Caki2 (cell line): ENCODE measurements at places on chromosomes 7 and 10.

DNA sequence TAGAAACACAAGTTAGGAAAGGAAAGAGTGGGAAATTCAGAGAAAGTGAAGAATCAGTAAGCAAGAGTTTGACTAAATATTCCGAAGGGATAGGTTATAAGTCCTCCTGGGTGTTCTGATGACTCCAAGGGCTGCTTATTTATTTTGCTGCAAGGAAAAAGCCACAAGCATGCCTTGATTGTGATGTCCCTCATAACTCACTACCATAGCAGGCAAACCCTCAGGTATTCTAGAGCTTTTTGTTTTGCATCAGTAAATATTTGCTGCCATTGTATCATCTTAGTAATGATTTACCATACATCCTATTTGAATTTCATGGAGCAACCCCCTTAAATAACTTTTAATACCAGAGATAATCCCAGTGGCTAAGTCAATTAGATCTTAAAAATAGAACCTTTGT, 688.1 kb downstream of the SUGCT start:
- DNase-seq, result no peak

- no peak for DNase-seq
Measured at GRCh38 chr7:105325216-105325904, 63.4 kb downstream of the SRPK2 start.

GRCh38 chr7:151987748-151988529, 31.7 kb downstream of the GALNTL5 start:
- no peak for DNase-seq

GRCh38 chr7:32957326-32958045, at the start of gene FKBP9:
Gene FKBP9 (plus strand): TSS chr7:32957440. CDS start chr7:32957574, 134 bp downstream.
- peak; percentile 92 for DNase-seq

DNA sequence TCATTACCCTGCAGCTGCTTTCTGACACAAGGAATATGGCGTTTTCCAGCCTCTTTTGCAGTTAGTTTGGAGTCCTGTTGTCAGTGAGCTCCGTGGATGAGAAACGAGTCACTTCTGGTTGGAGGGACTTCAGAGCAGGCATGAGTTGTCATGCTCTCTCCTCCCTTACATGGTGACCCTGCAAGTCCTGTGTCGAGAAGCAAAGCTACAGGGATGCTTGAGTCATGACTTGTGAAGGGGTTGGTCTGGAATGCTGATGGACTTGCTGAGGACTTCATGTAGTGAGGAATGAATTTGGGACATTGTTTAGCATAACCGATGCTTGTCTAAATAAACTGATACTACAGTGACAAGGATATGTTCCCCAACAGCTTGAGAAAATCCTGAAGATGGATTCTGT, 108.8 kb downstream of the ADCYAP1R1 start:
- no peak for DNase-seq

DNA sequence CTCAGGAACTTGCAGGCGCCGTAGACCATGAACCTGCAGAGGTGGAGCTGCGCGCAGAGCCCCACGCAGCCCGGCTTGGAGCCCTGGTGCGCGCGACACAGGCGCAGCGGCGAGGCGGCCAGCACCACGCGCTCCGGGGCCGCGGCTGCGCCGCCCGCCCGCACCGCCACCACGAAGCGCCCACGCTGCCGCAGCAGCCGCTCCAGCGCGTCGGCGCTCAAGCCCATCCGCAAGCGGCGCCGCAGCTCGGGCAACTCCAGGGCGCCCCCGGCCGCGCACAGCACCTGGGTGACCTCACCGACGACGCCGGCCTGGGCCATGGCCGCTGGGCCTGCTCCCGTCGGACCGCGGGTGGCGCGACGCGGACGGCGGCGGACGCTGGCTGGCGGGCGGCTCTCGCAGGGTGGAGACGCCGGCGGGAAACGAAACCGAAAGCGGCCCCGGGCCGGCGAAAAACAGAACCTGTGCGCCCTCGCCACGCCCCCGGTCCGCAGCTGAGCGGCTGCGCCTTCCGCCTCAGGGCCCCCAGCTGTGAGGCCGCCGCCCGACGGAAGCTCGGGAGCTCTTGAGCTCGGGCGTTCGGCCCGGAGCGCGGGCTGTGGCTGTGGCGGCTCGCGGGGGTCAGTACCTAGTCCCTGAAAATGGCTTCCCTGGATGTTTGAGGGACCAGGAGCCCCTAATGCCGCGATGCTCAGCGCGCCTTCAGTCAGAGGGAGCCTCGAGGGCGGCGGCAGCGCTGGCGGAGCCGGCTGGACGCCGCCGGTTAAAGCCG, at the start of gene PARP12:
TSS of gene PARP12 (minus strand) at position 424 of the 772 bp plus-strand sequence. CDS start at position 320, 104 bp downstream.
- DNase-seq, result peak; percentile 83

GRCh38 chr10:127162841-127163240, 33.5 kb downstream of the INSYN2A start:
- no peak for DNase-seq

DNA sequence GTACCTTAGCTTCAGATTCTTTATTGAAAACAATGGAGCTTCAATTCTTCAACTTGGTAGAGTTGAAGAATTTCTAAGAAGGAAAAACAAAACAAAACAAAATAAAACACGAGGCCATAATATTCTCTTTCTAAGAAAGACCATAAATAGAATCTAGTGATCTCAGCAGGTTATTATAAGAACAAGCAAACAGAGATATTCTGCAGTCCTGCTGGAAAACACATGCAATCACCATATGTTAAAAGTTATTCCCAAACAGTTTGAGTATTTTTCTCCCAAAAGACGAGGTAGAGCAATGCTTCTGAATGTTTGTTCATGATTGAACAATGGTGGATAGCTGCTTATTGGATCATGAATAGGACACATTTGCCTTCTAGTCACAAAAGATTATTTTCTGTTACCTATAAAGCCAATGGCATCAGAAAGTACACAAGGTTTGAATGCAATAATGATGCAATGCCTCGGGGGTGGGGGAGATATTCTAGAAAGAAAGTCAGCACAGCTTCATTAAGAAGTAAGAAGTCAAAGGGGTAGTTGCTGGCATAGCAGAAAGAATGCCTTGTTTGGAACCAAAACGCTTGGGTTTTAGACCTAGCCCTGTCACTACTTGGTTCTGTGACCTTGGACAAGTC, 59.3 kb downstream of the CREB3L2 start:
- DNase-seq, result no peak

DNA sequence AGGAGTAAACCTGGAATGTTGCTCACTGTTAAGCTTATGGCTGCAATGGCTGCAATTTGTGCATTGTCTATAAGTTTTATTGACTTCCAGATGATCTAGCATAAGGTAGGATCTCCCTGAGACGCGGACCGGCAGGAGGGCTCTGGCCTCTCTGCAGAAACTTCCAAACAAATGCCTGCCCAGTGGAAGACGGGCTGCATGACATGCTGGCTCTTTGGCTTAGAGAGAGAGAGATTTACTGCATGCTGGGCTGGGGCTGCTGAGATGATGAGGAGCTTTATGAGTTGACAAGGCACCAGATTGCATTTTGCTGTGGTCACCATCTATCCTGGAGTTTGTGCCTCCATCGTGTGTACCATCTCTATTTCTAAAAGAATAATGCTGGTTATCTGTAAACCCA, 193.2 kb downstream of the GALNT17 start:
- DNase-seq, result no peak

GRCh38 chr7:142697270-142697669, 52.0 kb upstream of the PRSS1 start:
- no peak for DNase-seq

DNA sequence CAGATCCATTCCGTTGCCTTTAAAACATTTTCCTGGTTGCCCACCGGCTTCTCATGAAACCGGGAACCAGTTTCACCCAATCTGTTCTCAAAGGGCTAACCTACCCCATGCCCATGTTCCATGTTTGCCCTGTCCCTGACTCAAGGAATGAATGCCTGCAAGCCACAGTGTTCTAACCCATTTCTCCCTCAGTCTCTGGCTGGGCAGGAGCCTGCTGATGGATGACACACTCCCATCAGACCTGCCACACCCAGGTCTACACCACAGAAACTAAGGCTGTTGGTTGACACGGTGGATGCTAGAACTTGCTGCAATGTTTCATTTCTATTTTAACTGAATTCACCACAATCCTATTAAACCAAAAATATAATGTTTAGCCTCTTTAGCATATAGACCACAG, 15.6 kb downstream of the CLRN3 start:
- no peak for DNase-seq
